ENCODE measurements at places on chromosomes 2 and 18.

- DNase-seq: no peak
These were observed 12.6 kb upstream of the RAB1A start for GRCh38 chr2:65142515-65142914.

DNA sequence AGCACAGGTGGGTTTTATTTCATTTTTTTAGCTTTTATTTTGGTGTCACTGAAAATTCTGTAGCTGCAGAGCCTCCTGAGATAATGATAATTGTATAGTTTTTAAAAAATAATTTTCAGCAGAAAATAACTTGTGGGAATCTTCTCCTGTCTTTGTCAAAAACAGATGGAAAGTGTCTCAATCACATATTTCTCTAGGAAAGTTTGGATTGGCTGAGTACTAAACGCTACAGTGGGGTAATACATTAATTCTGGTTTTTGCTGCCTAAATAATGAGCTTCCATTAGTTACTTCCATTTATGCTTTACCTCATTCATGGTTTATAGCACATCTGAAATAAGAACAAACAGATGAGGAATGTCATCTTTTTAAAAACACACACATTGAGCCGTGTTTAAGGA lies 2.2 kb downstream of the TWIST2 start:
- DNase-seq: no peak

DNA sequence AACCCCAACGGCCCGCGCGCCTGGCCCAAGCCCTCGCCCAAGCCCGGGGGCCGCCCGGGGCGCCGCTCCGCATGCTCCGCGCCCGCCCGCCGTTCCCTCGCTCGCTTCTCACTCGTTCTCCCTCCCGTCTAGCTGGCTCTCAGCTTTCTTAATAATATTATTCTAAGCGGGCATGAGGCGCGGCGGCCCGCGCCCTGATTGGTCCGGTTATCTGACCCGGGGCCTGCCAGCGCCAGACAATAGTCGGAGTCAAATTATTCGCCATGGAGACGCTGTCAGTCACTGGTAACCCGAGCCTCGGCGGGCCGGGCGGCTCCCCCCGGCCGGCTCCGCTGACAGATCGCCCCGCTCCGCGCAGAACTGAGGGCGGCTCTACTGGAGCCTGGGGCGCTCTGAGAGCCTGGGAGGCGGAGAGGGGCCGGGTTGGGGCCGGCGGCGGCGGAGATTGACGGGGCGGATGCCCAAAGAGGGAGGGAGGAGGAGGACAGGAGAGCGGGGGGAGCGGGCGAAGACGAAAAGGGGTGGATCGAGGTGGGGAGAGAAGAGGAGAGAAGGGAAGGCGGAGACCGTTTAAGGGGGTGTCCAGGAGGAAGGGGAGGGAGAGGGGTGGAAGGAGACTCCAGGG lies at the start of gene SIX2:
Gene SIX2, minus strand, starts transcription at position 150 of the 625 bp plus-strand sequence. CDS start 342 bp downstream, outside the sequence.
- no peak for DNase-seq

GRCh38 chr2:204491528-204491927 lies 53.7 kb upstream of the PARD3B start:
- no peak for DNase-seq

DNA sequence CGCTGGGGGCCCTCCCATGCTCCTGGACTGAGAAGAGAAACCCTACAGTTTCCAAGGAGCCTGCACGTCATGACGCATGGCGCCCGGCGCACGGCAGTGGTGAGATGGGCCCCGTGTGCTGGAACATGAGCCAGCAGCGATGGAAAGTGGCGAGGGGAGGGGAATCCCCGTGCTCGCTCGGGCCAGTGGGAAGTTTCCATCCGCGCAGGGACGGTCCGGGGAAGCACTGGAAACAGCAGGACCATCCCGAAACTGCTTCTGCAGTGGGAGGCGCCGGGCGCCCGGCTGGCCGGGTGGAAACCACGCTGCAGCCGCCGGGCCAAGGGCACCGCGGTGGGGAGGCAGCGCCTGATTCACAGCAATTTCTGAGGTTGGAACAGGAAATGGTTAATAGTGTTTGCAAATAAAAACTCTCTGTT lies 4.9 kb upstream of the PDCD1 start:
- no peak for DNase-seq

- DNase-seq: no peak
These were observed 427.9 kb downstream of the GALR1 start for GRCh38 chr18:77677536-77677935.

DNA sequence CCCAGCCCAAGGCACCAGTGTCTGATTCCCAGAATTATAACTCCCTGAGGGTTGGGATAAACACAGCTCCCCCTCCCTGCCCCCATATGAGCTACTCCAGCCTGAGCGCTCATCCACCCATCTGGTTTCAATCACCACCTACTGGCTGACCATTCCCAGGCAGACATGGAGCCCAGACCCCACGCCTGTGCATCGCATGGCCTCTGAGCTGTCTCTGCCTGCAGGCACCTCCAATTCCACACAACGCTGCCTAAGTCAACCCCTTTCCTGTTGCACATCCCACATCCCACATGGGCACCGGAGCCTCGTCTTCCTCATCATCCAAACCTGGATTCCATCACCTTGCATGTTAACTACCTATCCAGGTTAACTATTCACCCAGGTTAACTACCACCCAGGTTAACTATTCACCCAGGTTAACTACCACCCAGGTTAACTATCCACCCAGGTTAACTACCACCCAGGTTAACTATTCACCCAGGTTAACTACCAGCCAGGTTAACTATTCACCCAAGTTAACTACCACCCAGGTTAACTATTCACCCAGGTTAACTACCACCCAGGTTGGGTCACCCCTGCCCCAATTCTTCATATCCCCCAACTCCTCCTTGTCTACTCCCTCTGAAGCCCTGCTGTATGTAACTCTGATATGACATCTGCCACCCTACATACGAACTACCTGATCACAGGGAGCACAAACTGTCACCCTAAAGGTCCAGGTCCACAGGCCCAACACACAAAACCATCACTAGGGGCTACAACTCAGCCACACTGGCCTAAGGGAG lies 47.8 kb downstream of the TEX51 start:
- DNase-seq: no peak

- DNase-seq: no peak
These were observed 39.8 kb upstream of the SPTBN1 start for GRCh38 chr2:54416166-54416813.

DNA sequence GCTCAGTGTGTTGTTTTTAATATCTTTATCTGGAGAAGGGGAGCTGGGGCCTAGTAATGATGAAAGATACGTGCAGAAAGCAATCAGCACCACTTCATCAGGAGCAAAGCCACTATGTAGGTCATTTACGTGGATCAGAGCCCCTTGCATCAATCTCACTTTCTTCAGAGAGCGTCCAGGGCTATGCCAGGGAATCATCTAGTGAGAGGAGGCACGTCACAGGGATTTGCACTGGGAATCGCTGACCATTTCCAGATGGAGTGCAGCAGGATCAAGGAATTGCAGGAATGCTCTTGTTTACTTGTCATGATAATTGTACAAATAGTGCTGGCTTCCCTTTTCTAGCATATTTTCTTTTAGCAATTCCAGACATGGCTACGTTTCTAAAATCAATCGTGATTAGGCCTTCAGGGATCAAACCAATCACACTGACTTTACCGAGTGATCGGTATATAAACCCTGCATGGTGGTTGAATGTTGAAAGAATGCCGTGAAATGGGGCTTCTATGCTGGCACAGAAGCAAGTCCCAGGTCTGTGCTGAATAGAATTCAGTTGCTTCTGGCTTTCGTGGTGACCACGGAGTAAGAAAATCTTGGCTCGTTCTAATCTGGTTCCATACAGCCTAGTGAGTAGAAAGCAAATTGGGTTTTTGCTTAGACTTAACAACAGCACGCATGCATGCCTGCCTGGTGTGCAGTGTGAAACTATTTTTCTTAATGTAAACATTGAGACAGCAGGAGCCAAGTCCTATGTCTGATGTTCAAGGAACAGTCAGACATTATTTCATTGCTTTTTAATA lies 122.8 kb downstream of the TMEM200C start:
- no peak for DNase-seq

DNA sequence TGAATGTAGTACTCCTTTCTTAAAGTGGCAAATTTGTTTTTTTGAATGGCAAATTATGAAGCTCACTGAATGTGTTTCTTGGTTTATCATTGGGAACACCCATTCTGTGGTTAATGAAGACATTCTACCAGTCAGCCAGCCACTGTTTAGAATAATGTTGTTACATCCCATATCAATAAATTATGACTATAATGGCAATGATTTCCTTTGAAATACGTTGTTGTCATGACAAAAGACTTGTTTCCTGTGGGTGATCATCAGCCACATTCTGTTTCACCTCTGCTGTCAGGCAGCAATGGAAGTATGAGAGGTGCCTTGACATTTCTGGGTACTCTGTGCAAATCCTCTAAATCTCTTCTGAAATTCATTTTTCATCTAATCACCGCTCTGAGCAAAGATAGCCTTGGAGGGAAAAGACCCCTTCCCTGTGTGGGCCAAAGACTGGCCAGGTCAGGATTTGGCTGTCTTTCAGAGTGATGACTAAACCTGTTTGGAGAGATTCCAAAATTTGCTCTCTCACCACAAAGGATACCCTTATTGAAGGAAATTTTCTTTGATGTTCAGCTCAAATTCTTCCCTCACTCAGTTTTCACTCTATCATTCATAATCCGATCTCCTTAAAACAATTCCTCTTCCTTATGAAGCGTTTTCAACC lies 869.2 kb downstream of the BCL11A start:
- DNase-seq: no peak

- DNase-seq: no peak
These were observed 246.1 kb upstream of the GYPC start for GRCh38 chr2:126409850-126410249.

DNA sequence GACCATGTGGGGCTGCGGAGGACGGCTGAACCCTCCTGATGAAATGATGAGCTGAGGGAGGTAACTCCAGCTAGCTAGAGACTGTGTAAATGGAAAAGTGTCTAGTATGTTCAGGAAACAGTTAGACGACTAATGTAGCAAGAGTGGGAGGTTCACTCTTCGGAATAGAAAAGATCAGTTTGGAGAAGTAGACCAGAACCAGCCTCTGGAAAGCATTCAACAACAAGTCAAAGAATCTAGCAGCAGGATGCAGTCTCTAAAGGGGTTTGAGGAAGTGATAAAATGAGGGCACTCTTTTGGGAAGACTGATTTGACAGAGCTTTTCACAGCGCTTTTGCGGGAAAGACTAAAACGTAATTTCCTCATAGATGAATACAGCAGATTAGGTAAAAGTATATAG lies 79.6 kb downstream of the GAREM1 start:
- DNase-seq: no peak

DNA sequence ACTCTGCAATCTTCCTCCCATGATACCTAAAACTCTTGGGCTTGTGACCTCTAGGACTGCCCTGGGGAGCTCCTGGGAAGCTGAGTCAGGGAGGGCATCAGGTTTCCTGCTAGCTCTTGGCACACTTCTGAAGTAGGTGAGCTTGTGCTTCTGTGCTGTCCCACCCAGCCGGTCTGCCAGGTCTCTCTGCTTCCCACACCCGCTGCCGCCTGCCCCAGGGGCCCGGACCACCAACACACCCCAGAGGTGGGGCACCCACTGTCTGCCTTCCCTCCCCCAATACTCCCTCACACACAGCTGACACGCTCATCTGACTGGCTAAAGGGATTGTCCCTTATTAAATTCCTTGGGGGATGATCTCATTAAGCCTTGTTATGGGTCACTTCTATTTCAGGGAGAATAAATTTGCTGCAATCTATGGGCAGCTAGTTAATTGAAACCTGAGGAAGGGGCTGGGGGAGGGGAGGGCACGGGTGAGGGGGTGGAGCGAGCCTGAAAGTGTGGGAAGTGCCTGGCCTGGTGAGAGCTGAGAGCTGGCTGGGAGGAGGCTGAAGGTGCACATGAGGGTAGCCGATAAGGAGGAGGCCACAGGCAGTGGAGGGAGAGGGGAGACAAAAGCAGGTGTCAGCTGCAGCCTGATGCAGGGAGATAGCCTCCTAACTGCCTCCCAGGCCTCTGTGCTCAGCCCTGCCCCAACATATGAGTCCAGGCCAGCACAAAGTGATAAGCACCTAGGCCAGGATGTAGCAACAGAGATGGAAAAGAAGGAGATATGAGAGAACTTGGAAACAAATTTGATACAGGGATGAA lies 48.8 kb downstream of the HAUS1 start:
- no peak for DNase-seq
